ENCODE measurements at places on chromosomes 11 and 22. TPM values are rescaled to one million over a fixed set of nuclear protein-coding genes. Genes with fewer than 3 reads are reported as not detected.

Gene STX3
- 65.9 TPM for total RNA-seq

Gene APOL5
- not detected for total RNA-seq

Gene HBD
- 0.82 TPM for total RNA-seq

Gene CD151
- total RNA-seq, result 501 TPM

Gene KCNQ1
- total RNA-seq, result 33.7 TPM

Gene PRDX5
- 165 TPM for total RNA-seq

Gene PKDREJ
- total RNA-seq, result 0.05 TPM

Gene PGA5
- 0.47 TPM for total RNA-seq

Gene SIDT2
- 66.1 TPM for total RNA-seq

Gene MRGPRE
- 0.31 TPM for total RNA-seq

Gene UBXN1
- total RNA-seq, result 67.5 TPM

Gene OR52H1
- 0.45 TPM for total RNA-seq

Gene RIMBP3B
- total RNA-seq, result 0.32 TPM

Gene REXO2
- total RNA-seq, result 97.1 TPM

Gene STX5
- 40.5 TPM for total RNA-seq

Gene EHF
- 41.1 TPM for total RNA-seq

Gene SNX32
- 0.24 TPM for total RNA-seq

Gene TIMP3
- 277 TPM for total RNA-seq

Gene OR4D5
- total RNA-seq, result not detected

Gene UBQLN3
- total RNA-seq, result 0.23 TPM

Gene IGSF22
- 0.52 TPM for total RNA-seq

Gene B3GAT1
- total RNA-seq, result 0.32 TPM

Gene GAL
- not detected for total RNA-seq

Gene SHANK2
- total RNA-seq, result 33.2 TPM

Gene PLAAT2
- 5.0 TPM for total RNA-seq

Gene SCN4B
- 4.7 TPM for total RNA-seq

Gene BAIAP2L2
- total RNA-seq, result 0.35 TPM

Gene TMEM45B
- total RNA-seq, result 19.3 TPM

Gene MS4A6A
- total RNA-seq, result 128 TPM

Gene PATE4
- not detected for total RNA-seq

Gene GLB1L3
- total RNA-seq, result 0.29 TPM

Gene CHRNA10
- total RNA-seq, result 1.5 TPM

Gene CNTF
- total RNA-seq, result 0.47 TPM

Gene TIMM10B
- 36.8 TPM for total RNA-seq

Gene KDELR3
- total RNA-seq, result 53.8 TPM

Gene BCO2
- total RNA-seq, result 3.3 TPM

Gene OOSP2
- total RNA-seq, result not detected

Gene PARVG
- total RNA-seq, result 24.2 TPM

Gene HSPB2
- total RNA-seq, result 4.6 TPM

Gene SPI1
- 75.6 TPM for total RNA-seq

Gene OR5AS1
- total RNA-seq, result not detected

Gene GSC2
- total RNA-seq, result not detected

Gene CD3G
- 3.8 TPM for total RNA-seq

Gene INS
- not detected for total RNA-seq

Gene RAB36
- 10.0 TPM for total RNA-seq

Gene HOATZ
- 6.9 TPM for total RNA-seq

Gene IL17REL
- not detected for total RNA-seq

Gene OR9I1
- total RNA-seq, result not detected

Gene ASRGL1
- 12.8 TPM for total RNA-seq

Gene SLC25A18
- 0.26 TPM for total RNA-seq

Gene LAMTOR1
- total RNA-seq, result 101 TPM
